ENCODE measurements at places on chromosomes 3 and 15. TPM values are rescaled to one million over a fixed set of nuclear protein-coding genes. Genes with fewer than 3 reads are reported as not detected.

Gene NANOGP8
- total RNA-seq = not detected

Gene PEAK1
- 132 TPM for total RNA-seq

Gene OTOL1
- total RNA-seq = not detected

GRCh38 chr3:197521277-197522182 lies 34.2 kb downstream of the BDH1 start:
- DNase-seq = no peak

DNA sequence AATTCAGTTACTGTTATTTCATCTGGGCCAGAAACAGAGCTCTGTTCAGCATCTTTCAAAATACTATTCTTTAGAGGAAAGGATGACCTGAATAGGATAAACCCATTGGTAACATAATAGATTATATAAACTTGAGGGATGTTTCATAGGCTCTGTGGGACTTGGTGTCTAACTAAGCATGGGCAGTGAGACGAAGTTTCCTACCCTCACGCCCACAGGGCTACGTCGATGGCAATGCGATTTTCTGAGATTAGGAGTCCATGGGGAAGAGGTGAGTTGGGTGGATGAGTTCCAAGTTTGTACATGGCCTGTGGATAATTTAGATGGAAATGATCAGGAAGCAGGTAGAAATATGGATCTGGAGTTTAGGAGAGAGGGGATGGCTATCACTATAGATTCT lies 115.2 kb upstream of the TBL1XR1 start:
- no peak for DNase-seq

DNA sequence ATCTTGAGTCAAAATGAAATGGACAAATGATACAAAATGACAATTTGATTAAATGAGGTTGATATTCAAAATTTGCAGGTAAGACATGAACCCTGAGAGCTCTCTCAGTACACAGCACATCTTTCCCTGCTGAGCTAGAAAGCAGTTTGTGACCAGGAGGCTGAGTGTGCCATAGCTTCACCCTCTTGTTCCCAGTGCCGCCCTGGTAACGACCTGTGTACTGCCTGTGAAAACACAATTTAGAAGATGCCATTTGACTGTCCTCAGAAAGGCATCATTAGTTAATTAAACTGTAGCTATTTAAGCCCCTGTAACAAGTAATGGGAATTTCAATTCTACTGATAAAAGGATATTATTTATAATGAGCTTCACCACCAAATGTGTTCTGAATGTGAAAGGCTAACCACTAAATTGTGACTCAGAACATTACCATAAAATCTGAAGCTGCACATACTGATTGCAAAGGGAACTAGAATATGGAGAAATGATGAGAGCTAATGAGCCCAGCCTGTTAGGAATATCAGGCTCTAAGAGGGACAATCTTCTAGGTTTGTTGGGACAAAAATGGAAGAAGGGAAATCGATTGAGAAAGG lies 212.9 kb upstream of the ARPP21 start:
- no peak for DNase-seq

DNA sequence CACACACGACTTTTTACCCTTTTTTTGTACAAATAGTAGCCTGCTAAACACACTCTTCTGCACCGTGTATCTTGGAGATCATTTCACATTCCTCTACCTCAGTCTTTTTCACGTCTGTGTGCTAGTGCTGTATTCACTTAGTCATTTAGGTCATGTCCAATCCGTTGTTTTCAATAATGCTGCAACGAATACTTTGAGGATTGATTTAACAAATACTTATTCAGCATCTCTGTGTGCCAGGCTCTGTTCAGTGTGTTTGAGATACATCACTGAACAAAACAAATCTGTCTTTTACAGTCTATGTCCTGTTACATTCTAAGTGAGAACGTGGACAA lies 882 bp downstream of the JMJD7 start:
- no peak for DNase-seq

- no peak for DNase-seq
Measured at GRCh38 chr3:11522953-11523571, 120.7 kb downstream of the VGLL4 start.

Measured in cardiac septum (tissue), 1 donor.